Stimulated activated CD4-positive, alpha-beta T cell treated with anti-CD3 and anti-CD28 coated beads, Interleukin-15, amount 100 ng/mL, for 48 hours (primary cell): ENCODE measurements at places on chromosomes 6 and 20.

DNA sequence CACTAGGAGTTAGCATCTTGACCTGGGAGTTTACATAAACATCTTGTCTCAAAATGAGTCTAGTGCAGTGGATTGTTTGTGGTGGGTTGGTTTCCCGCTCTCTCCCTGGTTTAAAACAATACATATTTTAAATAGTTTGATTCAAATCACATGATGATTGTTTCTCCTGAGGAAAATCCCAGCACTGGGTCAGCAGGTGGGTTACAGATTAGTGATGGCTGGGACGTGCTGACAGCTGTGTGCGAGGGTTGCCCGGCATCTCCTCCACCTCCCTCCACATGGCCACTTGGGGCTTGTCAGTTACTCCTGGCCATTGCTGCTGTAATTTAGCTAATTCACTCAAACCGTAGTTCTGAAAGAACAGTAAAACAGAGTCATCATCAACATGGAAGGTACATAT, 306.4 kb upstream of the CITED2 start:
- DNase-seq, result no peak

- no peak for DNase-seq
Observed at GRCh38 chr6:136338486-136338885, 48.8 kb upstream of the BCLAF1 start.

DNA sequence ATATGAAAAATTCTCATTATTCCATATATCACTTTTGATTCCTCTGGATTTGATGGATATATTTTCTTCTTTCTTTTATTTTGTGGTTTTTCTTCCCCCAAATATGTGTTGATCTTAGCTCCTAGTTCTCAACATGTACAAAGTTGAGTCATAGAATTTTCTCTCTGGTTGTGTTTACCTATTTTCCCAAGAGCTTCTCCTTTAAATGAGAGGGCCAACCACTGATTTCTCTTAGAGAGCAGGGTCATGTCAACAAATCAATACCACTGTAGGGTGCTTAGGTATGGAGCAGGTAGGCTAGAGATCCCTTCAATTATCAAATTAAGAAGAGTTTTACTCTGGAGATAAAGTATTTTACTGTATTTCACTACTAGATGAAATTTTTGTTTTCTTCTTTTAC, 145.7 kb downstream of the BMP5 start:
- no peak for DNase-seq

- DNase-seq, result no peak
Observed at GRCh38 chr6:113585246-113585645, 271.9 kb upstream of the MARCKS start.

GRCh38 chr6:105893741-105894140, 192.4 kb upstream of the PRDM1 start:
- DNase-seq, result no peak

GRCh38 chr6:56230976-56231566, 16.3 kb downstream of the COL21A1 start:
- DNase-seq, result no peak

- DNase-seq, result no peak
Observed at GRCh38 chr6:56434606-56435005, 187.2 kb upstream of the COL21A1 start.

DNA sequence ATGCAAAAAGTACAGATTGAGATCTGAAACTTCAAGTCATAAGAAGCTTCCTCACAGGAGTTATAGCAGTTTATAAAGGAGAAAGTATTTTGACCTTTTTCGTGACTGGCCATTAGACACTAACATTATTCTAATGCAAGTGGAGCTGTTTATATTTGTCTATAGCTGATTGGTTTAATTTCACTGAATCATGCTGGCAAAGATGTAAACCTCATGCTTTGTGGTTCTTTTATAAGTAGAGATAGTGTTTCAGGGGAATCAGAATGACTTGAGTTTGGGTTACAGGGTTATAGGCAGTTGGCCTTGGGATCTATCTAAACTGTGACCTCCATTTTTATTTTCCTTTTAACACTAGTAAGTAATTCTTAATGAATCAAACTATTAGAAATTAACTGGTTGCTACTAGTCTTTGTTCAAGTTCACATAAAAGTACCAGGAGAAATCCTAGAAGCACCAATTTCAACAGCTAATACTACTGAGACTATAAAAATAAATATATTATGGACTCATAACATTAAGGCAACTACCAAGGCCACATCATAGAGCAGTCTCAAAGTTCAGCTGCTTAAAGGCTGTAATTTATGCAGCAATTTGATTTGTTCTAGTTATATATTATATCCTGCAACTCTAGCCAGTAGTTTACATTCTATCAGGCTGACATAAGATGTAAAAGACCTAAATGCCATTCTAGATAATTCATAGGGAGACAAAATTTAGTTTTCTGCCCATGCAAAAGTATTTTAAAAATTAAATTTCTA, 94.0 kb downstream of the RNGTT start:
- DNase-seq, result no peak

DNA sequence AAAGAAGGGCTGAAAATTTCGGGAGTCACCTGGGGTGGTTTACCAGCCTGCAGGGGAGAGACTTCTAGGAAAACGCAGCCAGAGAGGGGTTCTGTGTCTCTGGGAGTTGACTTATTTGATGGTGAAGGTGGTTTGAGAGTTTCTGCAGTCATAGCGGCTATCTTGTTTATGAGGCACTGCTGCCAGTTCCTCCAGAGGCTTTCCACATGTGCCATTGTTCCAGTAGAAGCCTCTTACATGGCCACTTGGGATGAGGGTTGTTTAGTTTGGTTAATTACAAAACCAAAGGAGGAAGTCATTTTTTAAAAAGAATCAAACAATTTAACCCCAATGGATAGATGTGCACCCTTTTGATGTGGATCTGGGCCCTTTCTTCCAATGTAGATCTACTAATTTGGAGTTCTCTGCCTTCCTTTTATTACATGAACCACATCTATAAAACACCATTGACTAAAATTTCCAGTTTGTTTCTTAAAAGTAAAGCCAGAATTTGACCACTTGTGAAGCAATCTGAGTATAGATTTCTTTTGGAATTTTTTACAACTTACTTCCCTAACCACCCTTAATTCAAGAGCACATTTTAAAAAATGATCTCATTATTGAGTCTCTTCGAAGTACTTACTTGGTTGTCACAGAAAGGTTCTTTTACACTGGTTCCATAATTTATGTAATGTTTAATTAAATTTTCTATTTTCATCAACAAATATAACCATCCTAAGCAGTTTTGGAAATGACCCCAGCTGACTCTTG, 97.6 kb downstream of the TCP11 start:
- no peak for DNase-seq

- no peak for DNase-seq
Observed at GRCh38 chr6:111865909-111866546, 7.2 kb downstream of the FYN start.

DNA sequence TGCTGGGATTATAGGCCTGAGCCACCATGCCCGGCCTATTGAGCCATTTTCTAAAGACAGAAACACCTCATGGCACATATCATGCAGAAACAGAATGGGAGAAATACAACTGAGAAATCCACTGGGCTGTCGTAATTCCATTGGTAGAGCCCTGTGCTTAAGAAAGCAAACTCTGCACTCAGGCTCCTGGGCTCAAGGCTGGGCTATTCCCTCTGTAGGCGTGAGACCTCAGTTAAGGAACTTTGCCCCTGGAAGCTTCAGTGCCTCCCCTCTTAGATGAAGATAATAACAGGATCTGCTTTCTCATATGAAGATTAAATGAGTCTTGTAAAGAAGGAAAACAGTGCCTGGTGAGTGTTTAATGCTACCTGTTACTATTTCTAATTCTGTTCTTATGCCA, 120.3 kb downstream of the PXDC1 start:
- DNase-seq, result no peak

GRCh38 chr6:39312912-39313525, 1.2 kb downstream of the KCNK17 start:
- DNase-seq, result no peak

- no peak for DNase-seq
Observed at GRCh38 chr6:70412252-70413113, 825 bp upstream of the FAM135A start.

DNA sequence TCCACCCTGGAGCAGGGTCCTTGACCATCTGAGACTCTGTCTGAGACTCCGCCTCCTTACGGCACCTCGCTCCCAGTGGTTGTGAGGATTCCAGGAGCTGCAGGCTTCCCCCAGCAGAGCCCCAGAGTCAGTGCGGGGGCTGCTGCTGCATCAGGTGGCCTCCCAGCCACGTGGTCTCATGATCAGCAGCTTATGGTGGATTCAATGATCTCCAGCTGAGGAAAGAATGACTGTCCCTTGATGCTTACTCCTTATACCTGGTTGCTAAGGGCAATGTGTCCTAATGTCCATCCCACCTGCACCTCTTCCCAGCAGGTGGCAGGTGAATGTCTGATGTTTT, 40.0 kb downstream of the SLC22A1 start:
- no peak for DNase-seq

- no peak for DNase-seq
Observed at GRCh38 chr6:43712579-43712978, 25.0 kb upstream of the MRPS18A start.

DNA sequence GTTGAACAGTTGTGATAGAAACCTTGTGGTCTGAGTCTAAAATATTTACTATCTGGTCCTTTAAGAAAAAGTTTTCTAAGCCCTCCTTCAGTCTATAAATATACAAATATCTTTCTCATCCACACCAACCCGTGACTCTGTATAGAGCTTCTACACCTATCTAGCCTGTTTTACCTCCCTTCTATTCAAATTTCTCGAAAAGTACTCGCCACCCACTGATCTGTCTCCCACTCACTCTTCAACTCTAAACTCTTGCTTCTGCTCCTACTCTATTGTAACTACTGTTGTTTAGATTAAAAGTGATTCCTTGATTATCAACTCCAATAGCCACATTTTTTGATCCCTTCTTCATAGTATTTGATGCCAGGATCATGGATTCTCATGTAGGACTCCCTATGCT, 329.4 kb upstream of the MAN1A1 start:
- DNase-seq, result no peak

DNA sequence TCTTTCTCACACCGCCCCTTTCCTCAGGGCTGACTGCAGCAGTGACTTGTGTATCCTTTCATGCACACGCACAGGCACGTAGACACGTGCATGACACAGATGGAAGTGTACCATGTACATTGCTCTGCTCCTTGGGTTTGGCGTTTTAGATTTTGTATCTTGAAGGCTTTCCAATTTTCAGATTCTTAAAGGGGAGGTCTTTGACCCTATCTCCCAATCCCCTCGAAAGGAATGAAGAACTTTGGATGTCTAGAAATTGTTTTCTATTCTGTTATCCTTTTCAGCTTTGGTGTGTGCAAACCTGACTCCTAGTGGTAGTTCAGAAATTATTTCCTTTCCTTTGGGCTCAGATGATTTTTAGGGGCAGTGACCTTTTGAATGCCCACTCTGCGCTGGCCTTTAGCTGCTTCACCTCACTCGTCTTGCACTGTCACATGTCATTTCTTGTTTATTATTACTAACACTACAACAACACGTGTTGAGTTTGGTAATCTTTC, 63.0 kb downstream of the HIVEP1 start:
- DNase-seq, result no peak

DNA sequence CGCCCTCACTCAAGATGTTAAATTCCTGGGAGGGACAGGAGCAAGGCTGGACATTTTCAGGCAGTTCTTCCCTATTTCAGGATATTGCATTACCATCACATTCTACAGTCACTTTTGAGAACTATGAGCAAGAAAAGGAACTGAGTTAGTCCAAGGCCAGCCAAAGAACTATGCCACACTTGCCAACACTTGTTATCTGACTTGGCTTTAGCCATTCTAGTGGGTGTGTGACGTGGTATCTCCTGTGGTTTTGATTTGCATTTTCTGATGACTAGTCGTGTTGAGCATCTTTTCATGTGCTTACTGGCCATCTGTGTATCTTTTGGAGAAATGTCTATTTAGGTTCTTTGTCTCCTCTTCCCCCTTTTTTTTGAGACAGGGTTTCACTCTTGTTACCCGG, 12.0 kb downstream of the XRN2 start:
- DNase-seq, result peak; percentile 9

DNA sequence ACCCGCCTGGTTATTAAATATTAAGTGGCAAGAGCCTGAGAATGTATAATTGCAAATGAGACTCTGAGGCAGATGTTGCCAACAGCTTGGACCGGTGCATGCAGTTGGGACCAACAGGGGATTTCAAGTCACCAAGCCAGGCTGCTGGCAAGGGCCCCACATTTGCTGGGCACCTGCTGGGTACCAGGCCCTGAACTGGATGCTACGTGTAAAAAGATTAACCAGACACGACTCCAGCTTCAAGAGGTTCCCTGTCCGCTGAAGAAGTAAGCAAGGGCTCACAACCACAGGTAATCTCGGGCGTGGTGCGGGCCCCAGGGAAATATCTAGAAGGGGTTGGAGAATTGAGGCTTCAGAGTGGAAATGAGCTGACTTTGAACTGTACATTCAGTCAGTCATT, 13.2 kb upstream of the SIRPA start:
- DNase-seq, result no peak

DNA sequence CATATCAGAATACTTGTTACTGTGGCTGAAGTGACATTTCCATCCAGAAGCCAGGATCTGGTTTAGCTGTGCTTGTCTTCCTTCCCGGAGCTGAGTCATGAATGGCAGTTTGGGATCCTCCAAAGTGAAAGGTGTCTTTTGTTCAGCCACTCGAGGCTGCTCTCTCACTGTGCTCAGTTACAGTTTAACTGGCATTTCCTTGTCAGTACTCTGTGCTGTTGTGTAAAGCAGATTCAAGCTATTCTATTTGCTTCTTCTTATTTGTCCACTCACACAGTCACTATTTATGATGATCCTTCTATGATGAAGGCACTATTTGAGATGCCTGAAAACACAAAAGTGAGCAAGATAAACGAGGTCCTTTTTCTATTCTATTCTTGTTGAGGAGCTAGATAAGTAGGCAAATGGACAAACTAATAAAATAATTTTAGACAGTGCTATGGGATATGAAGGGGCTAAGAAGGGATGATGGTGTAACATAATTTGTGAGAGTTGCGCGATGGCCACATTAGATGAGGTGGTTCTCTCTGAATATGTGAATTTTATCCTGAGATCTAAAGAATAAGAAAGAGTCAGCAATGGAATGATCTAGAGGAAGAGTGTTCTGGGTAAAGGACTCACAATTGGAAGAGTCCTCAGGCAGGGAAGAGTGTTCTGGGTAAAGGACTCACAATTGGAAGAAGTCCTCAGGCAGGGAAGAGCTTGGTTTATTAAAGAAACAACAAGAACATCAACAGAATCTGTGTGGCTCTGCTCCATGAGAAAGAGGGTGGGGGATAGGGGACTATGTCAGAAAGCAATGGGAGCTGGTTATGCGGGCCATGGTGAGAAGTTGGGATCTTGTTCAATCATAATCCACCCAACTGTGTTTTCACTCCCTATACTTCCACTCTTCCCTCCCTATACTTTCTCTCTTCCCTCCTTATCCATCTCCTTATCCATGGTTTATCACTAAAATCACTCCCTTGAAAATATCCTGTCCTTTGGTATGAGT, 40.1 kb downstream of the CYP24A1 start:
- DNase-seq, result no peak

GRCh38 chr6:8402546-8402945, 32.8 kb downstream of the SLC35B3 start:
- no peak for DNase-seq
